LNCaP clone FGC (cell line): ENCODE measurements at places on chromosomes 11 and 22.

GRCh38 chr11:61791737-61792309, 576 bp downstream of the TMEM258 start:
- peak; percentile 67 for DNase-seq

GRCh38 chr11:12069066-12069676, 41.2 kb upstream of the MICAL2 start:
- DNase-seq: no peak

DNA sequence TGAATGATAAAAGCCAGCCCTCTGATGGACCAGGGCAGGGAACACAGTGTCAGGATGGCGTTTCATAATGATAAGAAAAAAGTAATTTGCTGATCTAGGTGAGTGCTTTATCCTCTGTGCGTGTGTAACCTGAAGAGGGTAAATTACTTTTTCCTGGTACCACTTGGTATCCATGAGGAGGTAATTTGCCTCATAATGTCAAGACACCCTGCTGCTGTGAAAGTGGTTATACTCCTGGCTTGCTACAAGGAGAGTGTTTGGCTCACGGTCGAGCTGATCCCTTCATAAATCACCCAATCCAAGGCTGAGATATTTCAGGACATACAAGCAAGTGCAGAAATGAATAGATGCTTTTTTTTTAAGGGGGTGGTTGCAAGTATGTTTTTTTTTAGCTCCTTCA, 207.2 kb upstream of the PGR start:
- DNase-seq: no peak

GRCh38 chr22:25492841-25493734, 71.4 kb upstream of the GRK3 start:
- DNase-seq: no peak

- DNase-seq: no peak
Measured at GRCh38 chr11:38680746-38681145, 2082.7 kb upstream of the RAG2 start.

- DNase-seq: no peak
Measured at GRCh38 chr11:121452609-121453150, at the start of gene SORL1-AS1. TSS of gene SORL1-AS1 (minus strand) at chr11:121452967.

GRCh38 chr11:120546312-120547205, 35.0 kb downstream of the GRIK4 start:
- no peak for DNase-seq

DNA sequence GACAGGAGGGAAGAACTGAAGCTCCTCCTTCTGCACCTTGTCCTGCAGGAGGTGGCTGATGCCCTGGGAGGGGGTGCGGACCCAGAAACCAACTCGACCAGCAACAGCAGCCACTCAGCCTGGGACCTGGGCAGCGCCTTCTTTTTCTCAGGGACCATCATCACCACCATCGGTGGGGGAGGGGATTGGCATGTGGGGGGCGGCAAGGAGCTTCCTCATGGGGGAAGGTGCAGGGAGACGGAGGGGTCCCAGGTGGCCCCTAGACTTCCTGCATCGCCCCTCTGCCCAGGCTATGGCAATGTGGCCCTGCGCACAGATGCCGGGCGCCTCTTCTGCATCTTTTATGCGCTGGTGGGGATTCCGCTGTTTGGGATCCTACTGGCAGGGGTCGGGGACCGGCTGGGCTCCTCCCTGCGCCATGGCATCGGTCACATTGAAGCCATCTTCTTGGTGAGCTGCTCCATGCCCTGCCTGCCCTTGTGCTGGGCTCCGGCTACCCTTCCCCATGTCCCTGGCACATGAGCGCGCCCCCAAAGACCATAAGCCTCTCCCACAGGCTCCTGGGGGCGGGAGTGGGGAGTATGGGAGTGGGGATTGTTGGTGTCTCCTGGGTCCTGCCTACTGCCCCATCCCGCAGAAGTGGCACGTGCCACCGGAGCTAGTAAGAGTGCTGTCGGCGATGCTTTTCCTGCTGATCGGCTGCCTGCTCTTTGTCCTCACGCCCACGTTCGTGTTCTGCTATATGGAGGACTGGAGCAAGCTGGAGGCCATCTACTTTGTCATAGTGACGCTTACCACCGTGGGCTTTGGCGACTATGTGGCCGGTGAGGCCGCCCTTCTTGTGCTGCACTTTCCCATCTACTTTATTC, 3.1 kb upstream of the CATSPERZ start:
- no peak for DNase-seq

DNA sequence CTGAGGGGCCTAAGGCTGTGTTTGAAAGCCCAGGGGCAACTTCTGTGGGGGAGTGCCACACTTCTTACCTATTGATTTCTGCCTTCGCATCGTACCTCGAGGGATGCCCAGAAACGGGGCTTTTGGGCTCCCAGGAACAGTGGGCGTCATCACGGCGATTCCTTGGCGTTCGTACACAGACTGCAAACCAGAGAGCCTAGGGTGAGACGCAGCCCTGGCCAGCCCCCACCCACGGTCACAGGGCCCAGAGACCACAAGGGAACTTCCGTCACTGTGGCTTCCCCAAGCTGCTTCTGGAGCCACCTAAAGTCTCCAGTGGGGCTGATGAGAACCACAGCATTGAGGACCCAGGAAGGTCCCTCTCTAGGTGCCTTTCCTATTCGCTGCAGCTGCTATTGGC, 91.9 kb downstream of the CTTN start:
- DNase-seq: no peak

DNA sequence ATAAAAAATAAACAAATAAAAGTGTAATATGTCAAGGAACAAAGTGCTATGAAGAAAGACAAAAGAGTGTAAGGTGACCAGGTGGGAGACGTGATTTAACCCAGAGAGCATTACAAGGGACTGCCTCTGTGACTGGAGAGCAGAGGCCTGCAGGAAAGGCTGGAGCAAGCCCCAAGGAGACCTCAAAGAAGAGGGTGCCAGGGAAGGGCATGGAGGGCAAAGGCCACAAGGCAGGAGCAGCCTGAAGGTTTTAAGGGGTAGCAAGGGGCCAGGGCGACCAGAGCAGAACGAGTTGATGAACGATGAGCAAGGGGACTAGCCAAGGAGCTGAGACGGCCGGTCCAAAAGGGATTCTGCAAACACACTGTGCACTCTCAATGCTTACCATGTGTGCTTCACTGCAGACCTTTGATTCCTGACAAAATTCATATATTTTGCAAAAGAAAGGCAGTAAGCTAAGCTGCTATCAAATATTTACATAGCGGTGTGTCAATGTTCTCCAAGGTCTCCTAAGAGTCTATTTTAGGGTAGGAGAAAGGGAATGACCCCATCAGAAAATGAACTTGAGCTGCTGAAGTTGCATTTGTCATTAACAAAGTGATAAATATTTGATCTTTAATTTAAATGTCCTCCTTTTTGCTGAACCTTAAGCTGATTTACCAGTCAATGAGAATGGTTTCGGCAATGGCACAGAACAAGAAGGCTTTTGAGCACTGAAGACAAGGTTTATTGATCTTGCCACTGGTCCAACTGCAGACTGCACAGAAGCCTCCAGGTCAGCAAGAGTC, 50.5 kb downstream of the SMCO4 start:
- DNase-seq: no peak

DNA sequence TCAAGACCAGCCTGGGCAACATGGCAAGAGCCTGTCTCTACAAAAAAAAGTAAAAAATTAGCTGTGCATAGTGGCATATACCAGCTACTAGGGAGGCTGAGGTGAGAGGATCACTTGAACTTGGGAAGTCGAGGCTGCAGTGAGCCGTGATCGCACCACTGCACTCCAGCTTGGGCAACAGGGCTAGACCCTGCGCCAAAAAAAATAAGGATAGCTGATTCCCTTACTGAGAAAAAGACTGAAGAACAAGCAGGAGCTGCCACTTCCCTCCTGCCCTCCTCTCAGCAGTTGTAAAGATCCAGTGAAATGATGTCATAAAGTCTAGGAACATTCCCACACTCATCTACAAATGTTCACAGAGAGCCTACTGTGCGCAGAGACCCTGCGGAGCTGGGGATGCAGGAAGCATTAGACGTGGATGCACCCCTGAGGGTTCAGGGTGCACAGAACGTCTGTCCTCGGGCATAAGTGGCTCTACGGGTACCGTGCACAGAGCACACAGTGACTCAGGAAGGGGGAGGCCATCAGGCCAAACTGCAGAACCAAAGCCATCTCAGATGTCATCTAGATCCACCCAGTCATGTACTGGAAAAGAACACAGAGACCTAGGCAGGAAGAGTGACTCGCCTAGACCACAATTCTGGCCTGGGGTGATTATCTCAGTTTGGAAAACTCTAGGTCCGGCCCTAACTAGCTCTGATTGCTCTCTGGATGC, 11.7 kb downstream of the SEC14L2 start:
- DNase-seq: no peak

DNA sequence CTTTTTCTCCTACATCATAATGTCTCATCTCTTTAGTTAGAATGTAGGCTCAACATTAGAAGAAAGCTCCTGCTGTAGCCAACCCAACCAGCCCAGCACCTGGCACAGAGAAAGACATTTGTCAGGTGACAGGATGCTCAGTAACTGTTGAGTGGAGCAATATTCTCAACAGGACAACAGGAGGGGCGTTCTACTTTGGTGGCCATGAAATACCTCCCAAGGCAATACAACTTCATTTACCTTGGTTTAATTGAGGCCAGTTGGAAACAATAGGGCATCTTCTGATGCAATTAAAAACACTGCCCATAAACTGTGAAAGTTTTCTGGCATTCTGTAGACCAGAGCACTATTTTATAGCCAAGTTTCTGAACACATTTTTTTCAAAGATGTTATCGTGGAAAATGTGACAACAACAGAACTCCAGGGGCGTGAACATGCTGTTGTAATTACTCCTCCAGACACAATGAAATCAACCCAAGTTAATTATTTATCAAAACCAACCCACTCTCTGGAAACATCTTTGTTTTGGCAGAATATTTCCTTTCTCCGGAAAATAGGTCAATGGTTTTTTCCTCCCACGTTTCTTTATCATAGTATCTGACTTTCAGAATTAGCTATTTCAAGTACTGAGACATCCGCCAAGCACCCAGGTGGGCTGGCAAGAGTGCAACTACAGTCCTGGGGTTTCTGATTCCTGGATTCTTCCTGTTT, 538.1 kb downstream of the SOX6 start:
- DNase-seq: no peak

DNA sequence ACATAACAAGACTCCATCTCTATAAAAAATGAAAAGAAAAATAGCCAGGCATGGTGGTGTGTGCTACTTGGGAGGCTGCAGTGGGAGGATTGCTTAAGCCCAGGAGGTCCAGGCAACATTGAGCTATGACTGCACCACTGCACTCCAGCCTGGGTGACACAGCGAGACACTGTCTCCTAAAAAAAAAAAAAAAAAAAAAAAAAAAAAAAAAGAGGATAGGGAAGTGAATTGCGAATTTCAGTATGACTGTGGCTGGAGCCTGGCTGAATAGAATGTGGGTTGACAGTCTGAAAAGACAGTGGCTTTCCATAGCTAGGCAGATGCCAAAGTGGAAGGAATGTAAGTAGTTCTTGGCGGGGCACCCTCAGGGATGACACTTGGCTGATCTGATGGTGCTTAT, 6.4 kb upstream of the LDHAL6A start:
- DNase-seq: no peak

DNA sequence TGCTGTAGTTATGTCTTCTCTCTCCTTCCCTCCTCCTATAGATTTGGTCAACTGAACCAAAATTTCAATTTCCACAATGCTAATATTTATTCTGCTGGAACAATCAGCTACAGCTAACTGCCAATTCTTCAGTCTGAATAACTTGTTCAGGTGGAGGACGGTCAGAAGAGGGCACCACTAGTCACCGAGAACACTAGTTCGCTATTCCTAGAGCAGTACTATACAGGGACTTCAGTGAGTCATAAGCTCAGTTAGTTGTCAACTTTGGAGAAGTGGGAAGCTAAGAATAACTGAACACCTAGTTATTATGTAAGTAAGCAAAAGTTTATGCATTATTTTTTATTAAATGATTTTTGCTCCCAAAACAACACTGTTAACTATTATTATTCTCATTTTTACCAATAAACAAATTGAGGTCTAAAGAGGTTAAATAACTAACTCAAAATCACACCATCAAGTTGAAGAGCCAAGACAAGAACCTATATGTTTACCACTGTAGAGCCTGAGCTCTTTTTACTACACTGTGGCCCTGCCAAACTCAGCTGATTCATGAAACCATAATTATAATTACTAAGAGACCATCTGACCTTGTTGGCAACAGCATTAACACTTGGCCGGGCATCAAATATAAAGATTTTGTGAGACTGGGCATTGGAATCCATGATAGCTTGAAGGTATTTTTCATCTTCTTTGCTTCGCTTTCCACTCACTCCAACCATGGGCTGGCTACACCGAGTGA, 59.0 kb downstream of the CEP57 start:
- peak; percentile 52 for DNase-seq

GRCh38 chr11:35488117-35488516, 37.3 kb downstream of the PAMR1 start:
- no peak for DNase-seq

GRCh38 chr11:80462211-80462610, 1021.4 kb upstream of the TENM4 start:
- DNase-seq: no peak

DNA sequence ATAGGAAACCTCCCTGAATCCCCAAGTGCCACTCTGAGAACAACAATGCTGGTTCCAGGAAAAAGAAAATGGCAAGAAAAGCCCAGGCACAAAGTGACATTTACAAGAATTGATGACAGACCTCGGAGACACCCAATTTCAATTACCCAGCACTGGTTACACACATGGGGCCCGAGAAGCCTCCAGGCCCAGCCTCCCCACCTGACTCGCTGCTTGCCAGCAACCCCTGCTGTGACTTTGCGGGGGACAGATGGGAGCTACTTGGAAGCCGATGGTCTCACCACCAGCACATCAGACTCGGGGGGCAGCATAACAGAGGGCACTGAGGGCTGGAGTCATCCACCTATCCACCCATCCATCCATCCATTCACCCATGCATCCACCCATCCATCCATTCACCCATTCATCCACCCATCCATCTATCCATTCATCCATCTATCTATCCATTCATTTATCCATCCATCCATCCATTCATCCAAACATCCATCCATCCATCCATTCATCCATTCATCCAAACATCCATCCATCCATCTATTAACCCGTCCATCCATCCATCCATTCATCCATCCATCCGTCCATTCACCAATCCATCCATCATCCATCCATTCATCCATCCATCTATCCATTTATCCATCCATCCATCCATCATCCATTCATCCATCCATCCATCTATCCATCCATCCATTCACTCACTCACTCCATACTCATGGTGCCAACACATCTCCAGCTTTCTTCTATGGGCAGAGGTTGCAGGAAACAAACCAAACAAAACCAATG, 567.6 kb downstream of the BRD1 start:
- no peak for DNase-seq
